Karpas-422 (cell line): ENCODE measurements at places on chromosomes 6 and 20.

DNA sequence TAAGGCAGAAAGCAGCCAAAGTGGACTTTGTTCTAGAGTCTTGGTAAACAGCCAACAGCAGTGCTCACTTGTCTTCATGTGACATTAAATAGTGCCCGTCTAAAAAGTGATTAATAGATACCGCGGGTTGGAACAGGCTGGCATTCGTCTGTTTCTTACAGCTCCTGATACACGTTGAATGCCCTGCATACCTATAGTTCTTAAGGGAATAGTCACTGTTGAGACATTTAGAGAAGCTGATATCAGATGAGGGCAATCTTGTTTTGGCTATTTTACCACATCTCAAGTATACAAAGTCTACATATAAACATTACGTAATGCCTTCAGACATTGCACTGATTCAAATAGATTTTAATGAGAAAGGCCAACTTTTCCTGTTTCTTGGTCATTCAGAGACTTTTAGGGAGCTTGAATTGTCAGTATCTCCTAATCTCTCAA is 374.9 kb upstream of the FLRT3 start:
- DNase-seq: no peak

DNA sequence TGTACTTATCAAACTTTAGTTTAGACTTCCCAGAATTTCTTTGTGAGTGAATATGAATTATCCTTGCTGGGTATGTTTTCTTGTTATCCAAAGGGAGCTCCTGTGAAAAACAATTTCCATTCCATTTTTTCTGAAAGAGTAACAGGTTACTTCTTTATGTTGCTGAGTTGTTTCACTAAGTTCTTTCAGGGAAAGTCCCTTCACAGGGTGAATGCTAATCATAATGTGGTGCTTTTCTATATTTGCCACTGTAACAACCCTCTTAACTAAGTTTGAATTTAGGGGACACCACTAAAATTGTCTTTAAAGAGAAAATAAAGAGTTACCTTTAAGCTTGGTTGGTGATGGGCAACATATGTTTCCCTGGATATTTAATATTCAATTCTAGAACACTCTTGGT is 79.4 kb downstream of the THEMIS start:
- no peak for DNase-seq

GRCh38 chr6:39772559-39773273 is 19.5 kb upstream of the DAAM2 start:
- DNase-seq: no peak

- DNase-seq: no peak
Observed at GRCh38 chr6:144718431-144718830, 433.3 kb downstream of the UTRN start.

DNA sequence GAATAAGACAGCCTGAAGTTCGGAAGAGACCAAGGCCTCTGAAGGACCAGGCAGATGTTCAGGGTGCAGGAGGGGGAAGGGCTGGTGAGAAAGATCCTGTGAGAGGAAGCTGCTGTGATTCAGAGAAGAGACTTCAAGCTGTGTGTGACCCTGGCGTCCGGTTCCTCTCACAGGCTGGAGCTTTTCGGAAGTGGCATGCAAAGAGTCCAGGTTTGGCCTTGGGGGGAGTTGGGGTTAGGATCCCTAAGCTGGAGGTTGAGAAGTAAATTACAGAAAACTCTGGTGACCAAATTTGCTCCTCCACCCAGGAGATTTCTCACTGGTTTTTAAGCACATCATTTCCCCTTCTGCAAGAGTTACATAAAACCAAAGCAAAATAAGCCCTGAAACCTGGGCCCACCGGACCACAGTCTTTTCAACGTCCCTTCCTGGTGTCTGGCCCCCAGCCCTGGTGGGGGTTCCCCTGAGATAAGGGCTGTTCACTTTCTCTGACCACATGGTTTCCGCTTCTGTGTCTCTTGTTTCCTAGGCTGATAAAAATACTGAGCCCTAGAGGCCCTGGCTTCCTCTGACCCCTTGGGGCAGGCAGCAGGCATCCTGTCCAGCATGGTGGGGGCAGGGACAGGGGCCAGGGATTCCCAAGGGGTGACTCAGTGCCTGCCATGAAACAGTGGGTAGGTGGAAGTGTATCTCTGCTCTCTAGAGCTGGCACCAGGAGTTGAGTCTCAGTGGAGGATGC is 12.0 kb upstream of the LTA start:
- DNase-seq: peak; percentile 98

DNA sequence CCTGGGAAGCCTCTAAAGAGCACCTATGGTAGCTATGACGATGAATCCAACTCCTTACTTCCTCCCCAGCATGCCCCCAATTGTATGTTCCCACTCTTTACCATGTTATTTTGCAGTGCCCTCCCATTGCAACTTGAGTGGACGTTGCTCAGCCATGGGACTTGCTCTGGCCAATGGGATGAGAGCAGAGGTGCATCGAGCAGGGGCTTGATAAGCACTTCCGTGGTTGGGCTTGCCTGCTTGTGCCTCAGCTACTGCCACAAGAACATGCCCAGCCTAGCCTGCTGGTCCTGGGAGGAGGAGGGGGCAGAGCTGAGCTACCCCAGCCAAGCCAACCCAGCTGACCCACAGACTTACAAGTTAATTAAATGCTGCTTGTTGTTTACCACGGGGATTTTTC is 71.1 kb upstream of the CTNNBL1 start:
- no peak for DNase-seq

- DNase-seq: no peak
Observed at GRCh38 chr6:45420909-45421708, 43.4 kb upstream of the SUPT3H start.

GRCh38 chr20:41213150-41213820 is 75.9 kb downstream of the PLCG1 start:
- no peak for DNase-seq

GRCh38 chr6:57242505-57242904 is 20.4 kb upstream of the RAB23 start:
- DNase-seq: no peak

GRCh38 chr6:79818471-79818870 is 128.9 kb downstream of the ELOVL4 start:
- DNase-seq: no peak
